Lower lobe of right lung (tissue), 2 donors: ENCODE measurements at places on chromosomes 4 and X. TPM values are rescaled to one million over a fixed set of nuclear protein-coding genes. Genes with fewer than 3 reads are reported as not detected.

- no peak for DNase-seq
- no peak overlapping the region for H3K27ac ChIP-seq
- no peak overlapping the region for H3K4me3 ChIP-seq
- no peaks in the 10 kb centered on the region for H3K36me3 ChIP-seq
- no peaks in the 10 kb centered on the region for H3K27me3 ChIP-seq
- H3K4me1 ChIP-seq, result no peaks in the 10 kb centered on the region
Measured at GRCh38 chrX:123408821-123409737, 225.0 kb downstream of the GRIA3 start.

GRCh38 chr4:118734491-118735205 is 49.5 kb downstream of the METTL14 start:
- H3K27me3 ChIP-seq, result no peaks in the 10 kb centered on the region
- H3K27ac ChIP-seq, result no peak overlapping the region
- H3K4me3 ChIP-seq, result no peak overlapping the region
- peaks cover 97% of the 10 kb centered on the region for H3K36me3 ChIP-seq
- DNase-seq, result no peak

DNA sequence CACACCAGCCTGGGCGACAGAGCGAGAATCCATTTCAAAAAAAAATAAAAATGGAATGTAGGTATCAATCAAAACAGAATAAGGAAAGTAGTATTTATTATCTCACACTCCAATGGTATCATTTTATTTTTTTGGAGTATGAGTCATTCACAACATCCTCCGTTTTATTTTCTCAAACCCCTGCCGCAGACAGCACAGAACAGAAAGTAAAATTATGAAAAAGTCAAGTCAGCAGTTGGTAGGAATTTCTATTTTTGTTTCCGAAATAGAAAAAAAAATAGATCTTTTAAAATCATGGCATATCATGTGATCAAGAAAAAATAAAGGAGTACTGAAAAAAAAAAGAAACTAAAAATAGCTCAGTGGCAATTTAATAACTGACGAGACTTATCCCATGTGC is 490.7 kb upstream of the TENM3 start:
- DNase-seq, result no peak
- no peak overlapping the region for H3K4me3 ChIP-seq
- H3K36me3 ChIP-seq, result no peaks in the 10 kb centered on the region
- H3K27ac ChIP-seq, result no peak overlapping the region

- H3K27me3 ChIP-seq, result no peaks in the 10 kb centered on the region
- H3K36me3 ChIP-seq, result no peaks in the 10 kb centered on the region
- no peak for DNase-seq
- H3K4me1 ChIP-seq, result no peaks in the 10 kb centered on the region
Measured at GRCh38 chr4:136599890-136600289, 932.4 kb downstream of the PCDH18 start.

GRCh38 chrX:70254063-70254400 is 6.0 kb downstream of the P2RY4 start:
- no peaks in the 10 kb centered on the region for H3K4me1 ChIP-seq
- DNase-seq, result no peak
- H3K27me3 ChIP-seq, result no peaks in the 10 kb centered on the region
- no peak overlapping the region for H3K27ac ChIP-seq
- H3K4me3 ChIP-seq, result no peak overlapping the region

- H3K4me1 ChIP-seq, result no peaks in the 10 kb centered on the region
- H3K4me3 ChIP-seq, result no peak overlapping the region
- no peak overlapping the region for H3K27ac ChIP-seq
Measured at GRCh38 chr4:10048941-10049697, 27.8 kb upstream of the SLC2A9 start.

GRCh38 chr4:22363787-22364186 is 152.1 kb downstream of the ADGRA3 start:
- H3K4me1 ChIP-seq, result no peaks in the 10 kb centered on the region
- H3K27ac ChIP-seq, result no peak overlapping the region
- no peaks in the 10 kb centered on the region for H3K27me3 ChIP-seq
- DNase-seq, result no peak

DNA sequence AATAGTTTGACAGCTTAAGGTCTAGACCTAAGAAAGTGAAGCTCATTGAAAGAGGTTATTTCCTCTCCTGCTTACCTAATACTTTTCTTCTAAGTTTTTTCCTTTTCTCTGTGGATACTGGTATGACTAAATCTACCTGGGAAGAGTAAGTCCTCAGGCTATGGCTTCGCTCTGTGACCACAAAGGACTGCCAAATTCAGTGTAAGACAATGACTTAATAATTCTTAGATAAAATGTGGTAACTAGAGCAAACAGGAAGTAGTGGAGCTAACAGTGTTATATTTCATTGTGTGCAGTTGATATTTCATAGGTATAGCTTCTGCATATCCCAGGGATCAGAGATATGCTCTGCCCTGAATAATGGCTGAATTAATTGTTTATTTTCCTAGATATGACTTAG is 418.9 kb downstream of the CCSER1 start:
- no peak overlapping the region for H3K27ac ChIP-seq
- no peaks in the 10 kb centered on the region for H3K36me3 ChIP-seq
- DNase-seq, result no peak
- no peak overlapping the region for H3K4me3 ChIP-seq

DNA sequence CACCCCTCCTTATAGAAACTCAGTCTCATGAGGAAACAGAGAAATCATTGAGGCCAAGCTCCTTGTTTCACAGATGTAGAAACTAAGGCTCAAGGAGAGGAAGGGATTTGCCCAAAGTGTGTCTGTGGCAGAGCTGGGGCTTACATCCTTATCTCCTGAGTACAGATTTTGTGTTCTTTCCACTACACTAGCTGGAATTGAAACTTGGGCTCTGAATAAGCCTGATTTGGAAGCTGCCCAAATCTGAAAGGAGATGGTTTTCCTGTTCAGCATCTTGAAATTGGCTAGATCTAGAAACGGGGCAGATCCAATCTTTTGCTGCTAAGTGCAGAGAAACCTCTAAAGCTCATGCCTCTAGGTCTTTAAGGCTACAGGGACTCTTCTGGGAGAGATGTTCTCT is 24.3 kb downstream of the AWAT2 start:
- H3K27me3 ChIP-seq, result no peaks in the 10 kb centered on the region
- no peaks in the 10 kb centered on the region for H3K36me3 ChIP-seq
- no peak for DNase-seq

GRCh38 chrX:37455381-37455780 is 106.2 kb downstream of the PRRG1 start:
- no peaks in the 10 kb centered on the region for H3K4me1 ChIP-seq
- no peaks in the 10 kb centered on the region for H3K36me3 ChIP-seq
- H3K27me3 ChIP-seq, result no peaks in the 10 kb centered on the region
- DNase-seq, result no peak

GRCh38 chr4:103497692-103498091 is 222.1 kb downstream of the TACR3 start:
- H3K4me3 ChIP-seq, result no peak overlapping the region
- no peaks in the 10 kb centered on the region for H3K4me1 ChIP-seq
- no peaks in the 10 kb centered on the region for H3K36me3 ChIP-seq
- H3K27me3 ChIP-seq, result no peaks in the 10 kb centered on the region
- no peak overlapping the region for H3K27ac ChIP-seq

DNA sequence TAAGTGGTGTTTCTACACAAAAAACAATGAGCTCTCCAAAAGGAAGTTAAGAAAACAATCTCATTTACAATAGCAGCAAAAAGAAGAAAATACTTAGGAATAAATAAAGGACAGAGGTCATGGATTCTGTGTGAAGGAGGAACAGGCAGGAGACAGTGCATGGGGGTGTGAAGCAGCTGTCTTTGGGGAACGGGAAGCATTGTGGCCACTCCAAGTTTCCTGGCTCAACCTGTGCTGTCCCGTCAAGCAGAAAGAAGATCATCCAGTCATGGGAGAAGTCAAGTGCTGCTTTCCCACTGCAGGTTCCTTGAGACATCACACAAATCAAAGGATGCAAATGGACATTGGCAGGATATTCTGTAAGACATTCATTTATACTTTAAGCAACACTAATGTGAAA is 66.1 kb upstream of the MAML3 start:
- no peaks in the 10 kb centered on the region for H3K36me3 ChIP-seq
- H3K27me3 ChIP-seq, result no peaks in the 10 kb centered on the region
- H3K27ac ChIP-seq, result no peak overlapping the region
- no peak for DNase-seq
- H3K4me1 ChIP-seq, result no peaks in the 10 kb centered on the region
- H3K4me3 ChIP-seq, result no peak overlapping the region

GRCh38 chr4:30770812-30771211 is 50.6 kb downstream of the PCDH7 start:
- peaks cover 4% of the 10 kb centered on the region for H3K4me1 ChIP-seq
- no peak for DNase-seq
- H3K27ac ChIP-seq, result no peak overlapping the region

DNA sequence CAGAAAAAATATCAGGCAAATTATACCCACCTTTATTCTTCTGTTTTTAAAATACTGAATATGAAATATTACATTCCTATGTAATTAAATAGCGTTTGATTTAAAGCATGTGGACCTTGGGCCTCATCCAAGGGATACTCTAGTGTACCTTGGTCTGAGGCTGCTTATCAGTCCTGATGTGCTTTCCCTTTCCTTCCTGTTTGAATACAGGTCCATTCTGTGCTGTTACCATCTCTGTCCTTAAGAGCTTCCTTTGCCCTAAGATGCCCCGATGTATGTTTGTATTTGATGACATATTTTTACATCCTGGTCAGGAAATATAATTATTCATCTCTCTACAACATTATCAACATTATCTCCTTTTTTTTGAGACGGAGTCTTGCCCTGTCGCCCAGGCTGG is 24.1 kb downstream of the FAT4 start:
- no peak for DNase-seq
- no peaks in the 10 kb centered on the region for H3K27me3 ChIP-seq
- peaks cover 3% of the 10 kb centered on the region for H3K4me1 ChIP-seq
- H3K27ac ChIP-seq, result no peak overlapping the region
- H3K4me3 ChIP-seq, result no peak overlapping the region

DNA sequence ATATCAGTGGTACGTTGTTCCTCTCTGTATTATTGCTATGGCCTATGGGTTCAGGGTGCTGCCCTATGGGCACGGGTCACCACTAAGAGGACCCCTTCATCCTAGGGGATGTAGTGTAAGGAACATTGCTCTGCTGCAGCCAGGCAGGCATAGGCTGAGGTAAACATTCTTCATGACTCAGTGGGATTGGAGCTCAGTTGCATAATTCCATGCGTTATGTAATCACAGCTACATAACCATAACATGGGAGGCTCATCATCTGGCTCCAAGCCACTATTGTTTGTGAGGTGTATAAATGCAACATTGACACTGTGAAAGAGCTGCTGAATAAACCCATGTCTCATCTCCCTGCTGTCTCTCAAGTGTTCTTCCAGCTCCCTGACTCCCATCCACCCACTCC is 375.2 kb downstream of the MAGEE1 start:
- H3K27ac ChIP-seq, result no peak overlapping the region
- H3K36me3 ChIP-seq, result no peaks in the 10 kb centered on the region
- no peaks in the 10 kb centered on the region for H3K27me3 ChIP-seq
- no peaks in the 10 kb centered on the region for H3K4me1 ChIP-seq
- no peak overlapping the region for H3K4me3 ChIP-seq

- DNase-seq, result peak; percentile 60
- H3K27me3 ChIP-seq, result no peaks in the 10 kb centered on the region
- no peaks in the 10 kb centered on the region for H3K36me3 ChIP-seq
- H3K27ac ChIP-seq, result no peak overlapping the region
- H3K4me1 ChIP-seq, result peaks cover 5% of the 10 kb centered on the region
Measured at GRCh38 chrX:1507511-1508463, 29.2 kb downstream of the P2RY8 start.

- no peaks in the 10 kb centered on the region for H3K36me3 ChIP-seq
- no peak for DNase-seq
- peaks cover 2% of the 10 kb centered on the region for H3K4me1 ChIP-seq
- no peak overlapping the region for H3K27ac ChIP-seq
- H3K27me3 ChIP-seq, result peaks cover 8% of the 10 kb centered on the region
Measured at GRCh38 chr4:87978681-87979080, 3.2 kb downstream of the SPP1 start.

- DNase-seq, result peak; percentile 58
- no peaks in the 10 kb centered on the region for H3K27me3 ChIP-seq
- no peaks in the 10 kb centered on the region for H3K36me3 ChIP-seq
- H3K27ac ChIP-seq, result peak overlapping the region; percentile 31
Measured at GRCh38 chrX:68832101-68832416, 3.2 kb downstream of the EFNB1 start.

GRCh38 chrX:12225107-12225506 is 86.8 kb downstream of the FRMPD4 start:
- no peaks in the 10 kb centered on the region for H3K4me1 ChIP-seq
- H3K27me3 ChIP-seq, result no peaks in the 10 kb centered on the region
- H3K27ac ChIP-seq, result no peak overlapping the region
- H3K4me3 ChIP-seq, result no peak overlapping the region
- DNase-seq, result no peak
- no peaks in the 10 kb centered on the region for H3K36me3 ChIP-seq

DNA sequence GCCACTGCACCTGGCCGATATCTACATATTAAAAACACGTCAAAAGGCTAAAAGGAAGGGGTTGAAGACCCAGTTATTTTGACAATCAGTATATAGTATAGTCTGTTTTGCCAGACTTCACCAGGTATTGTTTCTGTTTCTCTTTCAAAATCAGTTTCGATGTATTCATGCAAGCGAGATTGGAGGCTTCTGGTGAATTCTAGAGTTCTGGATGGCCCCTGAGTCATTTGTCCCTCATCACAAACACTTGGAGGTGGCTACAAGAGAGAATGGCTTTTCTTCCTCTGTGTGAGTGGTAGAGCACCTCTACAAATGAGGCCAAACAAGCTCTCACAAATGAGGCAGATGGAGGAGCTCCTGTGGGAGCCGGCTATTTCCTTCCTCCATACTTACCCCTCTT is 68.6 kb upstream of the ADGRG2 start:
- no peaks in the 10 kb centered on the region for H3K27me3 ChIP-seq
- no peak overlapping the region for H3K4me3 ChIP-seq
- no peaks in the 10 kb centered on the region for H3K36me3 ChIP-seq
- no peak overlapping the region for H3K27ac ChIP-seq
- H3K4me1 ChIP-seq, result no peaks in the 10 kb centered on the region

DNA sequence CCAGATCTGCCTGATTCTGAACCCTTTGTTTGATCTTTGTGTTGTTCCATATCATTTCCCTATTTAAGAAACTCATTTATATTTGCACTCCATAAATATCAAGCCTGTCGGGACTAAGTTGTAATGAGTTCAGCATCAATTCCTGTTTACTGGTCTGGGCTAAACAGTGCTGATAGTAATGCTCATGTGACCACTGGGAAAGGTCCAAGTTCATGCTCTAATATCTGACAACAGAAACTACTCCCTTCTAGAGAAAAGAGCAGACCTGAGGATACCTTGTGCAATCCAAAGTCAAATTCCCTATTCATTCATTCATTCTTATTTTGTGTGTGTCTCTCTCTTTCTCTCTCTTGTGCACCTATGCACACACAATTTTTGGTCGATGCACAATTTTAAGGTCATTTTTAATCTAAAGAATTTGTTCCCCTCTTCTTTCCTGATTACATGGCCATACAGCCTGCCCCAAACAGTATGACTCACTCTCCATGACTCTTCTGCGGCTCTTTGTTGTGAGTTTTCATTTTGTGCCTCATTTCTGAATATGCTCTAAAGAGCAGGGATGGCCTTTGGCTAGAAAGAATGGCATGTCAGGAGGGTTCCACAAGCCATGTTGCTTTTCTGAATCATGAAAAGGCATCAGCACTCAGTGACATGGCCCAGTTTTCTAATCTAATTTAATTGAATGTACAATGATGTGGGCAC is 664.3 kb downstream of the RPA4 start:
- no peak overlapping the region for H3K27ac ChIP-seq
- DNase-seq, result no peak
- no peaks in the 10 kb centered on the region for H3K4me1 ChIP-seq

IL2RG gene
- 33.1 TPM for total RNA-seq

CTBP1 gene
- 165 TPM for total RNA-seq

SLC38A5 gene
- 15.9 TPM for total RNA-seq

FDCSP gene
- not detected for total RNA-seq

EPHA5 gene
- 0.09 TPM for total RNA-seq

RASSF6 gene
- 1.9 TPM for total RNA-seq

RHOXF1 gene
- not detected for total RNA-seq

PRDM5 gene
- total RNA-seq, result 14.8 TPM

ITIH6 gene
- not detected for total RNA-seq

GPR143 gene
- total RNA-seq, result 0.47 TPM

BMP3 gene
- 18.2 TPM for total RNA-seq
